Suprapubic skin (tissue), 4 donors: ENCODE measurements at places on chromosomes 1 and 21.

GRCh38 chr1:107964336-107965109, 457 bp downstream of the VAV3 start:
- no peak for DNase-seq

- no peak for DNase-seq
Observed at GRCh38 chr1:198959032-198959431, 320.2 kb downstream of the PTPRC start.

DNA sequence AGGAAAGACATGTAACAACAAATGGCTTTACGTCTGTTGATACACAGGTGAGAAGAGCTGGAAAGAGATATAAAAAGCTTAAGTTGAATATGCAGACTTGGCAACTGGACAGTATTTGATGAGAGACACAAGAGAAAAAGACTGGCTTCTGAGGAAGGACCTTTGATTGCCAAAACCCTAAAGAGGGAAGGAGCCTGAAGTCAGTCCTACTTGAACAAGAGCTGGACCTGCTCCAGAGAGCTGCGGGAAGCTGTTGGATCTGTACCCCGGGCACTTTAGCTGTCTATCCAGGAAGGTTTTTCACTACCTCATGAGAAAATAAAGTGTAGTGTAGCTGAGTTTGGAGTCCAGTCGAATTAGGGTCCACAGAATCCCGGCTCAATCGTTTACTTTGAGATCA, 25.3 kb upstream of the LRRC8B start:
- no peak for DNase-seq

- DNase-seq, result no peak
Observed at GRCh38 chr1:183164963-183165362, 21.1 kb upstream of the LAMC2 start.

- no peak for DNase-seq
Observed at GRCh38 chr1:169326956-169327268, 40.7 kb downstream of the NME7 start.

- DNase-seq, result no peak
Observed at GRCh38 chr1:197342669-197343068, 74.6 kb downstream of the CRB1 start.

DNA sequence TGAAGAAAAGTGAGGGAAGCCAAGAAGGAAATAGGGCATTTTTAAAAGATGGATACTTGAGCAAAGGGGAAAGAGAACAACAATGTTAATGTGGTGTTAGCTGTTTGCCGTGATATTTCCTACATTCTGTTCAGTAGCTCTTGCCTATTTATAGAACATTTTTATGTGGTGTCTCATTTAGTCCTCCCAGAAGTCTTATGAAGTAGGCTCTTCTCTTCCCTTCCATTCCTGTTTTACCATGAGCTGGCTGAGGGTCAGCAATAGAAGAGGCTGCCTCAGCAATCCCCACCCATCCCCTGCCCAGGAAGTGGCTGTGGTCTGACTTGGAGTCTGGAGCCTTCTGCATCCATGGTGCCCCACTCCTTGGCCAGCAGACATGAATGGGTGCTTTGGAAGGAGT, 60.1 kb downstream of the KIAA0040 start:
- no peak for DNase-seq

- DNase-seq, result no peak
Observed at GRCh38 chr1:84156210-84156621, 12.1 kb downstream of the PRKACB start.

GRCh38 chr1:15477646-15478212, 1.8 kb downstream of the CELA2B start:
- DNase-seq, result no peak

DNA sequence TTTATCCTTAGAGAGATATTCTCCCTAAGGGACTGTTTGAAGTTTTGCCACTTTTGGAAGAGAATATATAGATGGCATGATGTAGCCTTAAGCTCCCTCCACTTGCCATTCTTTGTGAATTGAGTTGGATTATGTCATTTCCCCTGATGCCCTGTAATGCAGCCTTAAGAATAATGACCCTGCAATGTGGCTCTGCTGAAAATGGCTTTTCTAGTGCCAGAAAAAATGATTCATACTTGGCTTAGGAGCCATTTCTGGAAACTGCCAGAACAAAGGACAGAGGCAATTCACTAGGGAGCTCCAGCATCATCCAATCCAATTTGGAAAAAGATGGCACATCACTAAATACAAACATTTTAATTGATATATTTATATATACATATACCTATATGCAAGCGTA, 265.3 kb downstream of the SPATA17 start:
- no peak for DNase-seq

GRCh38 chr1:14944471-14944985, 209.0 kb upstream of the TMEM51 start:
- DNase-seq, result no peak

- DNase-seq, result no peak
Observed at GRCh38 chr1:76921590-76921989, 54.3 kb downstream of the ST6GALNAC5 start.

GRCh38 chr1:226104671-226105121, 42.2 kb downstream of the H3-3A start:
- no peak for DNase-seq

DNA sequence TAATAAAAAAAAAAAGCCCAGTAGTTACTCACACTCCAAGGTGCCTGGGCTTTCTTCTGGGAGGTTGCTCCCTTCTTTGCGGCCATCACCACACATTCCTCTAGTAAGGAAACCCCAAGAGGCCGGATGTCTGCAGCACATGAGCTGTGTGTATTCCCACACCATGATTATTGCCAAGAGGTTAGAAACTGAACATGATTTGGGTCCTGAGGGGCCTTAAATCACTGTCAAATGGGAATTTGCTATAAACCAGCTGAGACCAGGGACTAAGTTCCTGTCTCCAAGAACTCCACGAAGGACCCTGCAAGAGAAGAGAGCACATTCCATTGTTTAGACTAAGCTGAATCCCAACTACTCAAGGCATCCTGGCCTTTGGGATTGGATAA, 85.3 kb upstream of the SSX2IP start:
- no peak for DNase-seq

- no peak for DNase-seq
Observed at GRCh38 chr1:217919683-217920388, 288.7 kb downstream of the SPATA17 start.

GRCh38 chr1:111275780-111276433, 14.7 kb upstream of the CHIA start:
- no peak for DNase-seq

DNA sequence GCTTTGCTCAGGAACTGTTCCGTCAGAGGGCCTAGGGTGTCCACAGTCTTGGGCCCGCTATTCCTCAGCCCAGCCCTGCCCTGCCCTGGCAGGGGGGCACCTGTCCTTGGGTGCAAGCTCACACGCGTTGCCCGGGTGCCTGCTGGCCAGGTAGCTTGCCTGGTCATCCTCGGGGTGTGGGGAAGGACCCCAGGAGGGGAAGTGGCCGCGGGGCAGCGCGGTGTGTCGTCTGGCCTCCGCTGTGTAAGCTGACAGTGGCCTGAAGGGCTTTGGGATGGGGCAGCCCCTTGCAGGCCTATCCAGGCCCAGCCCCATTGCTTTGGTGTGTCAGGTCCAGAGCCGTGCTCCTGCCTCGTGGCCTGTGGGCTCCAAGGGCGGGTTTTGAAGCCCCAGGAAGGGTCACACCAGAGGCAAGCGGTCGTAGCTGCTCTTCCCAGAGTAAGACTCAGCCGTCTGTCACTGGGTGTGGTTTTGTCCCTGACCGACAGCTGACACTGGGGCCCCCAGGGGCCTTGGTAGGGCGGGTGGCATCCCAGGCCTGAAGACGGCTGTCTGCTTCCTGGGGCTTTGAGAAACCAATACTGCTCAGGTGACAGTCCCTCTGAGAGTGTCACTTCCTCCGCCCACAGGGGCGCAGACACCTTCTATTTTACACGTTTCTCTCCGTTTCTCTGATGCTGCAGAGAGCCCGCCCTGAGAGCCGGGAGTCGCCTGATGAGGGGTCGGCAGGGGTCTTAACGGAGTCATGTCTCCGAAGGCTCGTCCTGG, 72.1 kb downstream of the SKI start:
- DNase-seq, result no peak

DNA sequence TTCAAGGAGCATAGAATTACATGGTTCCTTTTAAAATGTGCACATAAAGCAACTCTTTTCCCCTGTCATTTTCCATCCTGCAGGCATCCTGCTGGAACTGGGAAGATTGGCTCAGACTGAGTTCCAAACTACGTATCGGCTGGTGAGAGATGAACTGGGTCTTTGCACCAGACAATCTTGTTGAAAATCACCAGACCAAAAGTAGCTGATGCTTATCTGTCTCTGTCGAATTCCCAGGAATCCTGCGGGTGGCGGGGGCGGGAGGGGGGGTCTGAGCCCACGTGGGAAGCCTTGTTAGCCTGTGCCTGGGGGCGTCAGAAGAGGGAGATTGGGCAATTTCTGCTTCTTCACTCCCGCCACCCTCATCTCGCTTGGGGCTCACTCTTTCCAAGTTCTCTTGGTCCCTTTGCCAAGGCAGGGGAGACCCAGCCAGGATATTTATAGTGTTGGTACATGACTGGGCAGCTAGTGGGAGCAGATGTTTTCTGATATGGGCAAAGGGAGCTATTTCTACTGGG, 90.1 kb upstream of the SLC25A33 start:
- DNase-seq, result no peak

GRCh38 chr1:189752461-189752995, 725.1 kb downstream of the BRINP3 start:
- no peak for DNase-seq

DNA sequence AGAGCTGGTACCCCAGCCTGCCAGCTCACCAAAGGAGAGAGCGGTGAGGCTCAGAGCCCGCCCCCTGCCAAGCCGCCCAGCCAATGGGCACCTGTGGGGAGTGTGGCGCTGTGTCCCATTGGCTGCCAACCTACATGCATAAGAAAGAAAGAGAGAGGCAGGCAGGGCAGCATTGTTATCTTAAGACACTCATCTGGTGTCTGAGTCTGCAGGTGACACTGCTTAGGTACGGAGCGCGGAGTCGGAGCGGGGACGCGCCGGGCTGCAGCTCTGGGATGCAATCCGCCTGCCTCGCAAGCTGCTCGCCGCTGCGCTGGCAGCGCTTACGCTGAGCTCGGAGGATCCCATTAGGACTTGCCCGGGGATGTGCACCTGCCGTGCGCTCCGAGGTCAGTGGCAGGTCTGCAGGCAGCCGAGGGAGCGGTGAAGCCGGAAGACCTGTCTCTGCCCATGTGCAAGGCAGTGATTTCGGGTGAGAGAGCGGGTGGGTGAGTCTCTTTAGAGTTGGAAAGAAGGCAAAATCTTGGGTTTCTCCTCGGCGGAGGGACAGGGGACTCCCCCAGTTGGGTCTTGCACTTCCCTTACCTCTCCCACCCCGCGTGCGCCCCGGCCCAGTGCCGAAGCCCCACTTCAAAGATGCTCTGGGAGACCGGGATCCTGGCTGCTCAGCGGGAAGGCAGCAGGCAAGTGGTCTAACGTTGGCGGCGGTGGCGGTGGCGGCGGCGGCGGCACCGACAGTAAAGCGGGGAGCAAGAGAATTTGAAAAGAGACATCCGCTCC, at the start of gene BRINP2:
BRINP2 (plus strand) TSS at position 203 of the 780 bp plus-strand sequence. CDS start 58,919 bp downstream, outside the sequence.
- no peak for DNase-seq

- DNase-seq, result no peak
Observed at GRCh38 chr1:3030663-3031381, 9.6 kb downstream of the ACTRT2 start.

DNA sequence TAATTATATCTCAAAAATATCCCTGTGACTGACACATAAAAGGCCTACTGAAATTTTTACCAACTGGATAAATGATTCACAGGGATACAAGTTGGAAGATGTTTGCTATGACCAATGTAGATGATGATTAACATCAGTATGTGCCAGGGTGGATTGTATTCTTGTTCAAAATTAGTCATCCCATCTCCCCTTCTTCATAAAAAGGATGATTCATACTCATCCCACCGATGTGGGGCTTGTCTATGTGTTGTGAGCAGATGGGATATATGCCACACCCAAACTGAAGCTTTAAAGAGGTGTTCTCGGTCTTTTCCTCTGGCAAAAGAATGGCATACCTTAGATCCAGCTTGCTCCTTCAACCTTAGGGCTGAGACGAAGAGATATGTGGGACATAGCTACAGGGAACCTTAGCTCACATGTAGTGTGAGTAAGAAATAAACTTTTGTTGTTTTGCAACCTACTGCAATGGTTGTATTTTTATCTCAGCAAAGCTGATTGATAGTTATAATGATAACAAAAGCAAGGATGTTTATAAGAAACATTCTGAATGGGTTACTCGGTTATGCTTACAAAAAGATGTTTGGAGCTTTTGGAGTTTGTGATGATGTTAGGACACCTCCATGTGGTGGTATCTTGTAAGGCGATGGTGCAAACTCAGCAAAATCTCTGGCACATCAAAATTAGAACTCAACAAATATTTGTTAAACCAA, 29.4 kb downstream of the SPATA17 start:
- DNase-seq, result no peak

DNA sequence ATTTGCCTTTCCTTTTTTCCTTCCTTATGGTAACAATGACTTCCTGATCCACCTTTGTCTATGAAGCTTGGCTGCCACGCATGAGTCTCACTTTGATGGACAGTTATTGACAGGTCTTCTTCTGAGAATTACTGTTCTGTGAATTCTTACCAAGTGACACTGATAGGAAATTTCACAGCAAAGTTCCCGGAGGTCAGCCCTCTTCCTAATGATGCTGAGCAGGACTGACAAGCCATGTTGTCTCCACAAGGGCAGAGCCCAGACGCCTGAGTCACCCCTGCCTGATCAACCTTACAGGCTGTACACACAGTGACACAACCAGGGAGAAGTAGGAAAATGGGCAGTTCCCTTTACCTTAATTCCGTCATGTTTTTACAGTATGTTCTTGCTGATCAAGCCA, 44.2 kb downstream of the ZC3H11B start:
- no peak for DNase-seq

DNA sequence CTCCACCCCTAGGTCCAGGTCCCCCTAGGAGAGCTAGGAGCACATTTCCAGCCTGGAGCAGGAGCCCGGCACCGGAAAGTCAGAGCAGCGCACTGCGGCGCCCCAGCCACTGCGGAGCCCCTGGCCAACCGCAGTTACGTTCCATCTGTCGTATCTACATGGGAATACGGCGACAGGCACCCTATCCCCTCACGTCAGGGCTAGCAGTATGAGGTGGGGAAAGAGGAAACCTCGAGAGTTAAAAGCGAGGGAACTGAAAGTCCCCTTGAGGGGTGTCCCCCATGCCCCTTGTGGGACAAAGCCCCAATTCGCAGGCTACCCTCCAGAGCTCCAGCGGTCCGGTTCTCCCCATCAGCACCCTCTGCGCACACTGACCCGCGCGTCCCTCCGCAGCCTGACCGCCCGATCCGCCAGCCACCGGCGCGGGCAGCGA, 995 bp downstream of the COLGALT2 start:
- peak; percentile 60 for DNase-seq

- no peak for DNase-seq
Observed at GRCh38 chr1:193569096-193569982, 382.9 kb upstream of the B3GALT2 start.
